Fibroblast of pulmonary artery (primary cell): ENCODE measurements at places on chromosomes 16 and 17.

GRCh38 chr17:16515933-16516332 lies 23.9 kb upstream of the LRRC75A start:
- no peak for DNase-seq

DNA sequence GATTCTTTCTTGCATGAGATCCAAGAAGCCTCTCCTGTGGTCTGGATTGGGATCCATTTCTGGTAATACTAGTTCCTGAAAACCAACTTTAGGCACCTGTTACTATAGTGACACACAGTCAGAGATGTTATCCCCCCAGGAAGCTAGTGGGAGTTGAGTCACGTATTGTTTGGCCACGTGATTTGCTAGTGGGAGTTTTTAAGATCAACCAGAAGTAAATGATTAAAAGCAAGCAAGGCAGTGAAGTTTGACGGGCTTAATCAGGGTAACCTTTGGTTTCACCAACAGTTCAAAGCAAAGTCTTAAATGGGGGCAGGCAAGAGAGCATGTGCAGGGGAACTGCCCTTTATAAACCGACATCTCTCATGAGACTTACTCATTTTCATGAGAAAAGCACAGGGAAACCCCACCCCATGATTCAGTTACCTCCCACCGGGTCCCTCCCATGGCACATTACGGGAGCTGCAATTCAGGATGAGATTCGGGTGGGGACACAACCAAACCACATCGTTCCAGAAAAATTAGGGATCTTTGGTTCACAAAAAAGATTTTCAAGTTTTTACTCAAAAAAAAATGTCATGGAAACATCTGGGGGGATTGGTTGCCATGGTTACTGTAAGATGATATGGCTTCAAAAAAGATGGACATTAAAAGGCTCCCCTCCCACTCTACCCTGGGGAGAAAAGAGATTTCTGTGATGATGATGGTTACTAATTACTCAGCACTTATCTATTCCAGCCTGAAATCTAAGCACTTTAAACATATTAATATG lies 483.1 kb upstream of the ERCC4 start:
- no peak for DNase-seq

GRCh38 chr16:48184681-48185080 lies 28.9 kb upstream of the ABCC12 start:
- no peak for DNase-seq

DNA sequence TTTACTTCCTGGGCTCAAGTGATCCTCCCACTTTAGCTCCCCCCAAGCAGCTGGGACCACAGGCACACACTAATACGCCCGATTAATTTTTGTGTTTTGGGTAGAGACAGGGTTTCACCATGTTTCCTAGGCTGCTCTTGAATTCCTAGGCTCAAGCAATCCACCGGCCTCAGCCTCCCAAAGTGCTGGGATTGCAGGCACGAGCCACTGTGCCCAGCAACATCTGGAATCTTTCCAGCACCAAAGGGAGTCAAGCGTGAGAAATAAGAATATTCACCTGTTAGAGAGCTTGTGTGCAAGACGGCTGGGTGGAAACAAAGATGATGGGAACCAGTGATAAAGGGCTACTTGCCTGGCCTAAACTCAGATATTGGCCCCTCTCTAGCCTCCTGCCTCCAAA lies 14.2 kb upstream of the ALOX12B start:
- no peak for DNase-seq

DNA sequence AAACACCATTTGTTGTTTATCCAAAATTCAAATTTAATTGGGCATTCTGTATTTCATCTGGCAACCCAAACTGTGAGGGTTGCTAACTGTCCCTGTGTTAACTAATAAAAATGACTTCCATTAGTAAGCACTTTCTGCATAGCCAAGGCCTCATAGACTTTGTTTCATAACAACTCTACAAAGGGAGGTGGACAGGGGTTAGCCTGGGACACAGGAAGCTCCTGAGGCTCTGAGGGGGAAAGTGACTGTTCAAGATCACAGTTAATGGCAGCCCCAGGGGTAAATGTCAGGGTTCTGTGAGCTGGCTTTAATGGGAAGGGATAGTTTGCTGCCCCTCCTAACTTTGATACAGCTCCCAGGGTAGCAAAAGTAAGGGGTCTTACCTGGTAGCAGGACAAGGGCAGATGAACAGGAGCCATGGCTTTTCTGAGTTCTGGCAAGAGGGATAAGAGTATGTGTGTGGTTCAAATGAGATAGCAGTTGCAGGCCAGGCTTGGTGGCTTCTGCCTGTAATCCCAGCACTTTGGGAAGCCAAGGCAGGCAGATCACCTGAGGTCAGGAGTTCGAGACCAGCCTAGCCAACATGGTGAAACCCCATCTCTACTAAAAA lies 2.2 kb downstream of the HEATR9 start:
- peak; percentile 45 for DNase-seq

GRCh38 chr17:35732806-35733136 lies 1.3 kb downstream of the RASL10B start:
- no peak for DNase-seq

- DNase-seq: no peak
Measured at GRCh38 chr16:53576210-53576609, 73.2 kb upstream of the AKTIP start.

DNA sequence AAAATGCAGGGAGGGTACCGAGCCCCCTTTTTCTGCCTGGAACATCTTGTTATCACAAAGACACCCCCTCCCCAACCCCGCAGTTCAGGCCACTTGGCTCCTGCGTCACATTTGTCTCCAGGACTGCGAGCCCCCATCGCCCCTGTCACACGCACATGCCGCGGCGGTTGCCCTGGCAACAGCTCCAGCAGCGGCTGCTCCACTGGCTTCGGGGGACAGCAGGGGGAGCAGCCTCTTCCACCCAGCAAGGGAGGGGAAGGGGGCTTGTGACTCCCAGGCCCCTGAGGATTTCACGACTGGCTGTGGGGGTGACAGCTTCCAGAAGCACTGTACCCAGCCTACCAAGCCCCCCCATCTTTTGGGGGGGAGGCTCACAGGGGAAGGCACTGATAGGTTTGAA lies 2.6 kb downstream of the BAIAP3 start:
- DNase-seq: no peak

GRCh38 chr16:3501783-3502400 lies 1.1 kb downstream of the CLUAP1 start:
- no peak for DNase-seq
